Right ventricle myocardium inferior (tissue), 1 donor: ENCODE measurements at places on chromosomes 1 and 21. TPM values are rescaled to one million over a fixed set of nuclear protein-coding genes. Genes with fewer than 3 reads are reported as not detected.

GRCh38 chr1:213829780-213830179 is 158.0 kb upstream of the PROX1 start:
- DNase-seq = no peak

Gene RGS8
- not detected for total RNA-seq

GRCh38 chr1:22331618-22332423 is 119.8 kb upstream of the ZBTB40 start:
- DNase-seq = no peak

DNA sequence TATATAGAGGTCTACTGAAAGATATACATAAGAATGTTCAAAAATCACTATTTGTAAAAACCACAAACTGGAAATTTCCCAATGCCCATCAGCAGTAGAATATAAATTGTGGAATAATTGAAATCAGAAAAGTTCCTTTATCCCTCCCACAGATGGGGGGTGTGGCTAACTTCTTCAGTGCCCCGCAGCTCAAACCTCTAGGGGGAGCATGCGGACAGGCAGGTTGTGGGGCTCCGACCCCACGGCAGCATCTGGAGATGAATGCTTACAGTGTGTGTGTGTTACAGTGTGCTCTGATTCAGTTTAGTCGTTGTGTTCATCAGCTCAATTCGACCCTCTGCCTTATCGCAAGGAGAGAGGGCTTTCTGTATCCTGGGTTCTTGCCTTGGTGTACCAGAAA is 262.1 kb upstream of the LRRC7 start:
- DNase-seq = no peak

GRCh38 chr1:177811429-177811828 is 158.4 kb downstream of the SEC16B start:
- no peak for DNase-seq

Gene MSH4
- 0.35 TPM for total RNA-seq

Gene DEGS1
- total RNA-seq = 63.8 TPM

Gene LCE2B
- total RNA-seq = not detected

Gene NUDT4B
- 0.49 TPM for total RNA-seq

DNA sequence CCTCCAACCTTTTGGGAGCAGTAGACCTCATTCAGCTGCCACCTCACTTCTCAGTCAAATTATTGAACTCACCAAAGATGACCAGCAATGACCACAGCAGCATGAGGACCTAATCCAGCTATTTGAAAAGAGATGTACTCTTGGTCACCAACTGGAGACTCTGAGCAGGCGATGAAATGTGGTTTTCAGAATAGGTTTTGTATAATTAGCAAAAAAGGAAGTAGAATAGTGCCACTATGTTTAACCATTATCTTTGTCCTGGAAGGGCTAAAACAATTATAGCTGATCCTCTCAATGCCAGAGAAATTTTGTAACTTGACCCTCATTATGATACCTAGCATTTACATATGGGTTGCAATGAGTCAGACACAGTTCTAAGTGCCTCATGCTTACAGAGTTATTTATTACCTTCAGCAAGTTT is at the start of gene FCRL2:
FCRL2 (minus strand) TSS at position 162 of the 421 bp plus-strand sequence; CDS start at position 103, 59 bp downstream.
- DNase-seq = no peak

DNA sequence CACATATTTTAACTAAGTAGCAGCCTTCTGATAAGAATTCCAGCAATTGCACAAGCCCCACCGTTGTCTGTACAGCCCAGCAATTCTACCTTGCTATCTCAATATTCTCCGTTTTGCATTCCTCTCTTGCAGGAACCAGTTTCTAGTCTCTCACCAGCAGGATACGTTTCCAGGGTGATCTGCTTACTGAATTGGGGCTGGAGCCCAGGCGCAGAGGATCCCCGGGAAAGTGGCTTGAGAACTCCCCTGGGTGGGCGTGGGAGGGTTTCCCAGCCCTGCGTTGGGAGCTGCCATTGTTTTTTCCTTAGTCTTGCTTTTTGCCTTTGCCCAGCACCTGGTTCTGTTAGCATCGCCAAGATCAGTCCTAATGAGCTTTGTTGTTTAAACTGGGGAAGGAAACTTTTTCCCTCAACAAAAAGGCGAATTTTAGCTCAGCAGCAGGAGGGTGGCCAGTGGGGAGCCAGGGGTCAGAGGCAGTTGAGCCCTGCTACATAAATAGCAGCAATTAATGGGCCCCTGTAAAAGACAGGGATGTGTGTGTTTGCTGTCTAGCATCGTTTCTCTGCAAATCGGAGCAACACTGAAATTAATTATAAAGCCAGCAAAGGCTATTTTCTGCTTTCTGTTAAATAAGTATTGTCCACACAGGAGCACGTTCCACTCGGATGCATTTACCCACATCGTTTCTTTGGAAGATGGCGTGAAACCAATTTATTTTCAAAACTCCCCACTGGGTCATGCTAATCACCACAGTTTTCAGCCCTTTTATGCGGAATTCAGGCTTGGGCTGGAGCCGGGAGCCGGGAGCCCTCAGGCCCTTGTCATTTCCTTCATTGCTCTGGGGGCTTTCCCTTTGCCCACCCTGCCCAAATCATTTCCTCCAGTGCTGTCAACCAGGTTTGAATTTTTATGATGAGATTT is 36.6 kb downstream of the HUNK start:
- DNase-seq = no peak

Gene RGS18
- total RNA-seq = 1.3 TPM

GRCh38 chr1:238981317-238981933 is 404.9 kb upstream of the CHRM3 start:
- no peak for DNase-seq

- no peak for DNase-seq
Observed at GRCh38 chr21:45050797-45051489, 23.4 kb upstream of the ADARB1 start.

DNA sequence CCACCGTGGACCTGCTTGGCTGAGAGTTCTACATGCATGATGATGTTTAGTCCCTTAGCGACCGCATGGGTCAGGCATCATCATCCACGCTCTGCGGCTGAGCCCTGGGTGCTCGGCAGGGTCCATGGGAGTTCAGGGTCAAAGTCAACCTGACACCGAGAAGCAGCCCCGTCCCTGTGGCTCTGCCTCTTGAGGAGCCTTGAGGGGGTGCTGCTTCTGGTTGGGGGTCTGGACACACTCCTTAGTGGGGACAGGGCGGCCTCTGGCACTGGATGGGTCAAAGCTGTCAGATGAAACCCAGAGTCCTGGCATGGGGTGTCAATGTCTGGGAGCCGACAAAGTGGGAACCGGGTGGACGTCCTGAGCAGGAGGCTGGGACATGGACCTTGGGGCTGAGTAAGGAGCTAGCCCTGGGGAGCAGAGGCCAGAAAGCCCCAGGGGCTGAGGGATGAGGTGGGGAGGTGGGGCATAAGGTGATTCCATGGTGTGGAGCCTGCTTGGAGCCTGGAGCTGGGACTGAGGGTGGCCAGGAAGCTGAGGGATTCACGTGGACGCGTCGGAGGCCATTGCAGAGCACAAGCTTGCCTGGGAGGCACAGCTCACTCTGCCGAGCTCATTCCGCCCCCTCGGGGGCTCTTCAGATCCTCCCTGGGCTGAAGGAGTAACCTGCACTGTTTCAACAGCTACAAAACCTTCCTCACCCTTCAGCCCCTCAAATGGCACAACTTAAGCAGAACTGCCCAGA is 53.9 kb downstream of the UMODL1 start:
- DNase-seq = no peak

Gene AKIRIN1
- 65.7 TPM for total RNA-seq

GRCh38 chr21:15742694-15743093 is 12.9 kb downstream of the USP25 start:
- DNase-seq = no peak

Gene DNASE2B
- not detected for total RNA-seq

- DNase-seq = no peak
Observed at GRCh38 chr1:30708361-30708728, 15.0 kb downstream of the MATN1 start.

DNA sequence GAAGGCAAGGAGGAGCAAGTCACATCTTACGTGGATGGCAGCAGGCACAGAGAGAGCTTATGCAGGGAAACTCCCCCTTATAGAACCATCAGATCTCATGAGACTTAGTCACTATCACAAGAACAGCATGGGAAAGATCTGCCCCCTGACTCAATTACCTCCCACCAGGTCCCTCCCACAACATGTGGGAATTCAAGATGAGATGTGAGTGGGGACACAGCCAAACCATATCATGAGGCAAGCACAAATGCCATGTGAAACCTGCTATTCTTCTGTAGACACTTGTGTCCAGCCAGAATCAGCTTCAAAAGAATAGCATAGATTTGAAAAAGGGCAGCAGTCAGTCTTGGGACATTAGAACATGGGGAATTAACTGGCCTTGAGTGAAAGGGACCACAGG is 32.2 kb upstream of the UBE2U start:
- DNase-seq = no peak

Gene DENND2C
- 2.6 TPM for total RNA-seq

DNA sequence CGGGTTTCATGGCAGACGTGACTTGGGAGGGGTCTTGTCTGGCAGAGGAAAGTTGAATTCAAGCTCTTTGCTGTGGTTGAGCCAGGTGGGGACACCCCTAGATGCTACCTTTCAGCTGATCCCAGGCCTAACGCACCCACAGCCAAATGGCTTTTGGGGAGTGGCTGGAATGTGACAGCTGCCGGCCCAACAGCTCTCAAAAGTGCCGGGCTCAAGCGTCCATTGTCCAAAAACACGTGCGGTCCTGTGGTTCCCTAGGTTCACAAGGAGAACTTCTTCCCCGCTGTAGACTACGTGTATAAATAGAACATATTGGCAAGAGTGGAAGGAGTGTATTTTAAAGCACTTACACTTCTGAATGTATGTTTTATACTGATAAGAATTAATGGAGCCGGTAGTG is 87.1 kb upstream of the ARHGEF16 start:
- DNase-seq = peak; percentile 34

Gene TMEM79
- 1.4 TPM for total RNA-seq

DNA sequence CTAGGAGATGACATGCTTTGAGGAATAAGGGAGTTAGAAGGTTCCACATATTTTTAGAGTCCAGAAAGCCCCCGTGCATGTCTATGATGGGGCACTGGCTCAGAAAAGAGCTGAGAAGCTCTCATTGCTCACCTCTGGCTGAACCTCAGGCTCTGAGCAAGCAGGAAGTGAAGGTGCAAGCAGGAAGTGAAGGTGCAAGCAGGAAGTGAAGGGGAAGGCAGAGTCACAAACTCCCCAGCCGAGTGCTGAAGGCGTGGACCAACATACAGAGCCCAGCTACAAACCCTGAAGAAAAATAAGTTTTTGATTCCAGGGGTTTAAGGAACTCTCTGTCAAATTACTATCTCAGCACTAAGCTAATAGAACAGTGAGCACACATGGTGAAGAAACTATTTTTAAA is 7.0 kb downstream of the KRTAP10-8 start:
- no peak for DNase-seq

GRCh38 chr1:245657371-245657770 is 502.6 kb downstream of the KIF26B start:
- no peak for DNase-seq
